ENCODE measurements at places on chromosomes 16 and 17. TPM values are rescaled to one million over a fixed set of nuclear protein-coding genes. Genes with fewer than 3 reads are reported as not detected.

The FDXR gene
- total RNA-seq = 35.5 TPM

The GAS2L2 gene
- total RNA-seq = not detected

The NPIPB8 gene
- 0.89 TPM for total RNA-seq

The KDM6B gene
- 12.6 TPM for total RNA-seq

DNA sequence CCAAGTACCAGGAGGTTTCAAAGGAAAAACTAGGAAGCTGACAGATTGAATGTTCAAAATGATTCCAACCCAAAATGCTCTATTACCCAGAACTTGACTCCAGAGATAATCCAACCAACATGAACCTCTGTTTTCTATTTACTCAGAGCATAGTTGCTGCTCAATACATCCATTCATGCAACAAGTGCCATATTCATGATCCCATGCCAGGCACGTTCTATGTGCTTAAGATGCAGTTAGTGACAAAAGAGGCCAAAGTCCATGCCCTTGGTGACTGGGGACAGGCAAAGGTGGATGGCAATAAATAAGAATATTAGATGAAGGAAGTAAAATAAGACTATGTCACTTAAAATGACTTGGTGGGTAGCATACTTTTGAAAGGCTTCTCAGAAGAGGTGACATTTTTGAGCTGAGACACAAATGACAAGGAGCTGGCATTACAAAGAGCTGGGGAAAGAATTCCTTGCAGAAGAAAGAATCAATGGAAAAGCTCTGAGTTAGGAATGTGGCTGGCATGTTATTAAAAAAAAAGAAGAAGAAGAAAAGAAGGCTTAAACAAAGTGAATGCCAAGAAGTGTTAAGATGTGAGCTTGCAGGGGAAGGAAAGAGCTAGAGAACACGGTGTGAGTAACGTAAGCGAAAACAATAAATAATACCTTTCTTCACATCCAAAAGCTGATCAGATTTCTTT lies 34.5 kb downstream of the TOX3 start:
- DNase-seq = no peak

DNA sequence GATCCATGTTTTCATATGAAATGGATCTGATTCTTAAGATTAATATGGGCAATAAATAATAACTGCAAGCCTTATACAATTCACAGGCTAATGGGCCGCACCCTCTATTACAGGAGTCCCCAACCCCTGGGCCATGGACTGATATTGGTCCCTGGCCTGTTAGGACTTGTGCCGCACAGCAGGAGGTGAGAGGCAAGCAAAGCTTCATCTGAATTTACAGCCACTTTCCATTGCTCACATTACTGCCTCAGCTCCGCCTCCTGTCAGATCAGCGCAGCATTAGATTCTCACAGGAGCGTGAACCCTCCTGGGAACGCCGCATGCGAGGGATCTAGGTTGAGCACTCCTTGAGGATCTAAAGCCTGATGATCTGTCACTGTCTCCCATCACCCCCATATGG lies 26.8 kb downstream of the METTL16 start:
- no peak for DNase-seq

- DNase-seq = no peak
Measured at GRCh38 chr16:86355951-86356350, 154.4 kb upstream of the FOXF1 start.

- no peak for DNase-seq
Measured at GRCh38 chr16:48405907-48406306, 20.7 kb upstream of the SIAH1 start.

DNA sequence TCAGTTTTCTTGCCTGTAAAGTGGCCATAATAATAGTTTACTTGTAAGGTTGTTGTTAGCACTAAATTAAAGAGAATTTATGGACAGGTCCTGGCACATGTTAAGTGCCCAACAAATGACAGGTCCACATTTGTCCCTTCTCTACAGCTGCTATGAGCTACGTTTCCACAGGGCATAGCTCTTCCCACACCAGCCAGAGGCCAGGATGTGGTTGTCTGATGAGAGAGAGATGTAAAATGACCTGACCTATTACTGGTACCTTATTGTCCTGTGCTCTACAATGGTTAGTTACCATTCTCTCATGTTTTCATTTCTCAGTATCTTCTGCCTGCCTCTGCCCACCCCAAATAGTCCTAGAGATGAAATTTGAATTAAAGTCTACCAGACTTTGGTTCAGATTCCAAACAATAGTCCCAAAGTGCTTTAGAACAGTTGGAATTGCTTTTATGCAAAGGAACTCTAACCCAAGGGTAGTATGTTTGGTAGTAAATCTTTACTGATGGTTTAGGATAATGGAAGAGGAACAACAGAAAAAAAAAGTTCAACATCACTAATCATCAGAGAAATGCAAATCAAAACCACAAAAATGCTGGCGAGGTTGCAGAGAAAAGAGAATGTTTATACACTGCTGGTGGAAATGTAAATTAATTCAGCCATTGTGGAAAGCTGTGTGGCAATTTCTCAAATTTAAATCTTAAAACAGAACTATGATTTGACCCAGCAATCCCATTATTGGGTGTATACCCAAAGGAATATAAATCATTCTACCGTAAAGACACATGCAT lies 57.1 kb upstream of the ANKFN1 start:
- no peak for DNase-seq

DNA sequence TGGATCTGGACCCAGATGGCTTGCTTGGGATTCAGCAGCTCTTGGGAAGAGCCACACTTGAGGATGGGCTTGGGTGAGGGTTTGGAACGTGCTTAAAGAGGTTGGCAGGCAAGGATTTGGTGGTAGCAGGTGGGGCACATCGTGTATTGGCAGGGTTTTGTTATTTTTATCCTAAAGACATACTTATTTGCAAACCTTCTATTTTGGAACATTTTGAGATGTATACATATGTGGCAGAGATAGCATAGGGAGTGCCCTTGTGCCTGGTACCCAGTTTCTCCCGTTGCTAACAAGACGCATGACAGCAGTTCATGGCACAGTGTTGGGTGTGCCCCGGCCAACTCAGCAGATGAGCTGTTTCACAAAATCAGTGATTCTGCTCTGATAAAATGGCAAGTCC lies 9.1 kb downstream of the BANP start:
- DNase-seq = no peak

DNA sequence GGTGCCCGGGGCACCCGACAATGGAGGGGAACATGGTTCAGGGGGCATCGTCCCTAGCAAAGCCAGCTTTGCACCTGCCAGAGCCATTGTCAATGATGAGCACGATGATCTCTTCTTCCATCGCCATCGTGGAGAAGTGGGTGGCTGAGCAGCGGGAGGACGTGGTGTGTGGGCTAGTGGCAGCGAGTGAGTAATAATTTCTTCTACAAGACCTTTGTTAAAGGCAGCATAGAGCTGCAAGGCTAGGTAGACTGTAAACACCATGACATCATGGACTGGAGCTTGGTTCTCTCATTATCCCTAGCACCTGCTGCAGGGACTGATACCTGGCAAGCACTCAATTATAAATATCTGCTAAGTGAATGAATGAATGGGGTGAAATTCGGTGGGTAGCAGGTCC lies 6.7 kb upstream of the HEATR3 start:
- DNase-seq = no peak

GRCh38 chr17:43540821-43541674 lies 5.1 kb downstream of the ETV4 start:
- no peak for DNase-seq

DNA sequence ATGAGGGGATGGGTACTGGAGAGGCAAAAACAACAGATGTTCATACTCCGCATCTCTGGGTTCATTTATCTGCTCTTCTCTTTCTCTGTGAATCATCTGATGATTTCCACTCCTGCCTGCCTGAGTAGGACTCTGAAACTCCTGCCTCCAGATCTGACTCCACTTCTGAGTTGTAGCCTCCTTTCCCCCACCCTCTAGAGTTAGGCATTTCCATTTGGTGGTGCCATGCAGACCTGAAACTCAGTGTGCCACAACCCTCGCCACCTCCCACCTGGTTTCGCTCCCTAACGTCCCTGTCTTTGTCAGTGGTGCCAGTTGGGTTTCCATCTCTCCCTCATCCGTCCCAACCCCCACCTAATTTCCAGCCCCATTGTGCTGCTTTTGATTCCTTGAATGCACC lies 126.2 kb downstream of the PRKCB start:
- DNase-seq = peak; percentile 9

GRCh38 chr17:48470388-48471034 lies 40.5 kb upstream of the SKAP1 start:
- DNase-seq = no peak

GRCh38 chr17:42136654-42137051 lies 14.0 kb downstream of the HSPB9 start:
- DNase-seq = no peak

GRCh38 chr16:73601911-73602310 lies 554.0 kb upstream of the ZFHX3 start:
- no peak for DNase-seq

GRCh38 chr17:70976447-70976846 lies 807.1 kb downstream of the KCNJ2 start:
- DNase-seq = no peak

DNA sequence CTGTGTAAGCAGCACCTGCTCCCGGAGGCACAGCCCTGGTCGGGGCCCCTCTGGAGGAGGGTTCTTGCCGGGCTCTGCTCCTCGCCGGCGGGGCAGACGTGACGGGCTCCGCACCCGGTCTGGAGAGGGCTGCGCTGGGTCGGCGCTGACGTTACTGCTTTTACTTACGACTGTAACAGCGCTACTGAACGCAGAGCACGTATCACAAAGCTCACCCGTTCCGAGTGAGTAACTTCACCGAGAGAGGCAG lies 1.3 kb upstream of the RAB40C start:
- DNase-seq = peak; percentile 75

DNA sequence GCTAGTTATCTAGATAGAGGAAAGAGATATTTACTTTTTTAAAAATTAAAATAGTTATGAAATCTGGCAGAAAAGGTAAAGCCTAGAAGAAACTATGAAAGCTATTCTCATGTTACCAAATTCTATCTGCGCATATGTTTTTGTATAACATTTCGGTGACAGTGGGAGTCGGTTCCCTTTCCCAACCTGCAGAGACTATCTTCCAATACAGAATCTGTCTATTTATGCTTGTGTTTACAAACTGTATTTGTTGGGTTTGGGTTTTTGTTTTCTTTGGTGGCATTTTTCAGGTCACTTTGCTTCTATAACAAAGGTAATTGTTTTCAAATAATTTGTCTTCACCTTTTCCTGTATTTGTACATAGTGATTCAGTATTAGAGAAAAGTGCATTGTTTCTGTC lies 69.8 kb downstream of the YPEL2 start:
- DNase-seq = no peak

DNA sequence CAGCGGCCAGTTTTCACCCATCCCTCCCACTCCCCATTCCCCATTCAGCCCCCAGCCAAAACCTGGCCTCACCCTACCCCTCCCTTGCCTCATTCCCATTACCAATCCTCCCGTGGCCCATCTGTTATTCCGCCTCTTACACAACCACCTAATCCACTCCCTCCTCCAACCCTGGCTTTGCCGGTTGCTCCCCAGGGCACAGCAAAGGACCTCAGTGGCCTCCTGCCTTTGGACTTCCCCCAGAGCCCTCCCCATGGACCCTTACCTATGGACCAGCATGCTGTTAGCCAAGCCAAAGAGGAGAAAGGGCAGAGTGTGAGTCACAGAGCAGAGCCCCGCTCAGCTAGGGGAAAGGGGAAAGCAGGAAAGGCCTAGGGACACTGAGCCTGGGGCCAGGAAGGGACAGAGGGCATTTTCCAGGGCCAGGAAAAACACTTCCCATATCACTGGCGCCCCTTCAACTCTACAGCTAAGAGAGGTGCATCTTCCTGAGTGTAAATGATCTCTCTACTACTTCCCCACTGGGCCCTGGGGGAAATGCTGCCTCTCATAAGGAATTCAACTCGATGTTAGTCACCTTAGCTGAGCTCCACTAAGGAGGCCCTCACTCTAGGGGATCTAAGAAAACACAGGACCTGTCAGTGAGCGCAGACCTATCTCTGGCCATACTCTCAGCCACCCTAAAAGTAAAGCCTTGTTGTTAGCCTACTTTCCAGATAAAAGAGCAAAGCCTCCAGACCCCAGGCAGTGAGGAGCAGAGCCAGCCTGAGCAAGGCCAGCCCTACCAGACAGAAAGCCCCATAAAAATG lies 10.6 kb downstream of the PEMT start:
- DNase-seq = no peak

GRCh38 chr16:80189476-80190175 lies 351.2 kb upstream of the DYNLRB2 start:
- no peak for DNase-seq

- no peak for DNase-seq
Measured at GRCh38 chr16:71669926-71670536, 44.0 kb downstream of the MARVELD3 start.

- DNase-seq = no peak
Measured at GRCh38 chr17:41140360-41141131, at the start of gene KRTAP4-6. Gene KRTAP4-6 (minus strand): TSS chr17:41140544. CDS start chr17:41140487, 57 bp downstream.

DNA sequence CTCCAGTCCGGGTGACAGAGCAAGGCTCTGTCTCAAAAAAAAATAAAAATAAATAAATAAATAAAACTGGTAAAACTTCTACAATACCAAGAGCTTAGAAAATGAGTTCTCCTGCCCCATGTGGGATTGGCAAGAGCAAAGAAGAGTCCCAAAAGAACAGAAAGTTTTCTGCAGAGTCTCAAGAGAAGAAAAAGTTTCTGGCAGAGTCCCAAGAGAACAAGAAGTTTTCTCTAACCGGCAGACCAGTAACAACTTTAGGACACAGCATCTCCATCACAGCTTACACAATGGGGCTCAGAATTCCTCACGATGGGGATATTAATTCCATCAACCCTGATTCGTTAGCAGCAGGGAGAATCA lies 1.1 kb downstream of the SLC39A11 start:
- DNase-seq = no peak
